ENCODE measurements at places on chromosomes 4 and X.

DNA sequence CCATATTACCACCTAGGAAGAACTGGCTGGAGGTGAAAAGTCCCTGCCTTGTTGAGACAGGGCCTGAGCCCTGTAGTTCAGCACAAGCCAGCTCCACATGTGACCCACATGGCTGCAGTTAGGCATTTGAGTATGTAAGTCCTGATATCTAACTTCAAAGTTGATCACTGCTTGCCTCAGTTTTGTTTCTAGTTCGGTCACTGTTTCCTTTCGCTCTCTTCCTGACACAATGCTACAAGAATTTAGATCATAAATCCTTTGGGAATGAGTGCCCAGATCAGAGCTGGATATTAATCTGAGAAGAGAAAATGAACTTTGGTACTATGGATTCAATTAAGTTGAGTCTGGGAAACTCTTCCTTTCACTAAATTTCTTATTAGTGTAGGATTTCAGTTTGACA is 48.4 kb downstream of the AKAP4 start:
- DNase-seq, result no peak

GRCh38 chrX:16924631-16925480 is 21.6 kb upstream of the REPS2 start:
- DNase-seq, result no peak

- peak; percentile 5 for DNase-seq
Measured at GRCh38 chrX:19990151-19990555, 708 bp downstream of the BCLAF3 start.

GRCh38 chr4:145681956-145682355 is 2.0 kb downstream of the C4orf51 start:
- peak; percentile 43 for DNase-seq

- no peak for DNase-seq
Measured at GRCh38 chr4:7547368-7548040, 112.8 kb upstream of the PSAPL1 start.

DNA sequence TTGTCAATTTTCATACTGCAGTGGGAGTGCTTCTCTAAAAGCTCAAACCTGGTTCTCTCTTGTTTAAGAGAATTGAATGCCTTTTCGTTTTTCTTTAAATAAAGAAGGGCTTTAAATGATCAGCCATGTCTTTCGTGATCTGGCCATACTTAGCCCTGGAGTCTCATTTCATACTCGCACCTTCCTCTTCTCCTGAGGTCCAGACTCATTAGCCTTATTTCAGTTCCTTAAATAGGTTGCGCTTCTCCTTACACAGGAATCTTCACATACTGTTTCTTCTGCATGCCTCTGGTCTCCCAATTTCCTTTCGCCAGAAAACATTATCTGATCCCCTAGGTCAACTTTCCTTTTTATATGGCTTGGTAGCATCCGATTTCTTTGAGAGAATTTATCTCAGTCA is 565.6 kb upstream of the TENM3 start:
- no peak for DNase-seq

- DNase-seq, result peak; percentile 43
Measured at GRCh38 chrX:111352424-111352823, 59.6 kb downstream of the DCX start.

DNA sequence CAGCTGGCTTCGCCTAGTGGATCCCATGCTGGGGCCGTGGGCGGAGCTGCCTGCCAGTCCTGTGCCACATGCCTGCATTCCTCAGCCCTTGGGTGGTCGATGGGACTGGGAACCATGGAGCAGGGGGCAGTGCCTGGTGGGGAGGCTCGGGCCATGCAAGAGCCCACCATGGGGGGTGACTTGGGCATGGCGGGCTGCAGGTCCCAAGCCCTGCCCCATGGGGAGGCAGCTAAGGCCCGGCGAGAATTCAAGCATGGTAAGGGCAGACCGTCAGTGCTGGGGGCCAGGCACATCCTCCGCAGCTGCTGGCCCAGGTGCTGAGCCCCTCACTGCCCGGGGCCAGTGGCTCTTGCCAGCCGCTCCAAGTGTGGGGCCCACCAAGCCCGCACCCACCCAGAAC is 262.6 kb downstream of the CENPC start:
- no peak for DNase-seq

DNA sequence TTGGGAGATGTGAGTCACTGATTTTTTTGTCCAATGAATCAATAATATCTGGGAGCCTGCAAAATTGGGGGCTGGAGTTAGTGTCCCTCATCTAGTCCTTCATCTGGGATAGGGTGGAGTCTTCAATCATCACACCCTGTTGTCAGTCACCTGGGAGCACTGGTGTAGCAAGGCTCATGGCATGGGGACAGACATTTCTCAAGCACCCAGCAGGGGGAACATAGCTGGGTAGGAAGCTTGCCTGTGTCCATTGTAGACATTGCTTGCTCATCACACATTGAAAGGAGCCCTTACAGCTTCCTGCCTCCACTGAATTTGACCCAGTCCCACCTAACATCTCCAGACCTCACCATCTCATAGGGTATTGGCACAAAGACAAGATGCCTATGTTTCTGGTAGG is 61.2 kb downstream of the SEL1L3 start:
- no peak for DNase-seq

DNA sequence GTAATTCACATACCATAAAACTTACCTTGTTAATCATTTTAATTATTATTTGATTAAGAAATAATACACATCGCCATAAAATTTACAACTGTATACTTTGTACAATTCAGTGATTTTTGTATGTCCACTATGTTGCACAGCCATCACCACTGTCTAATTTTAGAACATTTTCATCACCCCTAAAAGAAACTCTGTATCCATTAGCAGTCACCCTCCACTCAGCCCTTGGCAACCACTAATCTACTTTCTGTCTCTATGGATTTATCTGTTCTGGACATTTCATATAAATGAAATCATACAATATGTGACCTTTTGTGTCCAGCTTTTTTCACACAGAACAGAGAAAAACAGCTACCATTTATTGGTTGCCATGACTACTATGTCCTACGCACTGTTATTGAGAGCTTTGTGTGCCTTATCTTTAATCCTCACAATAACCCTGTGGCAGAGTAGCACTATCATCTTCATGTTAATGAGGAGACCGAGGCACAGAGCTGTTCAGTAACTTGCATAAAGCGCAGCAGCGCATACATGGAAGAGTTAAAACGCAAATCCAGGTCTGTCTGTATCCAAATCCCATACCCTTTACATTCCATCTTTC is 64.6 kb upstream of the PAGE1 start:
- DNase-seq, result no peak
